LNCaP clone FGC (cell line): ENCODE measurements at places on chromosomes 4 and X.
A peak's percentile ranks its signal among the peaks of the same experiment; 100 is the strongest.

GRCh38 chr4:169765835-169766234 lies 8.1 kb upstream of the HPF1 start:
- no peak for DNase-seq

DNA sequence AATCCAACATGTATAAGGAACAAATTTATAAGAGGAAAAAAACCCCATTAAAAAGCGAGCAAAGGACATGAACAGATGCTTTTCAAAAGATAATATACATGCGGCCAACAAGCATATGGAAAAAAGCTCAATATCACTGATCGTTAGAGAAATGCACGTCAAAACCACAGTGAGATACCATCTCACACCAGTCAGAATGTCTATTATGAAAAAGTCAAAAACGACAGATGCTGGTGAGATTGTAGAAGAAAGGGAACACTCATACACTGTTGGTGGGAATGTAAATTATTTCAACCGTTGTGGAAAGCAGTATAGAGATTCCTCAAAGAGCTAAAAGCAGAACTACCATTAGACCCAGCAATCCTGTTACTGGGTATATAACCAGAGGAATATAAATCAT lies 465.4 kb downstream of the TMA16 start:
- no peak for DNase-seq

DNA sequence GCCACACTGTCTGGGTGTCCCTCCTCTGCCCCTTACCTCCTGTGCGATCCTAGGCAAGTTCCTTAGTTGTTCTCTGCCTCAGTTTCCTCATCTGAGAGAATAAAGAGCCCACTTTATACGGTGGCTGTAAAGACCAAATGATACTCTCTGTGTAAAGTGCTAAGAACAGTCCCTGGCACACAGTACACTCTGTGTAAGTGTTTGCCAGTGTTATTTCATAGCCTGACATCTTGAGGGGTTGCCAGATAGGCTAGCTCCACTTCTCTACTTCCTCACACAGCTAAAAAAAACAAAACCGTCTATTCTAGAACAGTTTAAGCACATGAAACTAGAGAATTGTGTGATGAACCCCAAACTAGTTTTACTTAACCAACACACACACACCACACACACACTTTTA lies 17.1 kb downstream of the SPON2 start:
- peak; percentile 87 for DNase-seq

DNA sequence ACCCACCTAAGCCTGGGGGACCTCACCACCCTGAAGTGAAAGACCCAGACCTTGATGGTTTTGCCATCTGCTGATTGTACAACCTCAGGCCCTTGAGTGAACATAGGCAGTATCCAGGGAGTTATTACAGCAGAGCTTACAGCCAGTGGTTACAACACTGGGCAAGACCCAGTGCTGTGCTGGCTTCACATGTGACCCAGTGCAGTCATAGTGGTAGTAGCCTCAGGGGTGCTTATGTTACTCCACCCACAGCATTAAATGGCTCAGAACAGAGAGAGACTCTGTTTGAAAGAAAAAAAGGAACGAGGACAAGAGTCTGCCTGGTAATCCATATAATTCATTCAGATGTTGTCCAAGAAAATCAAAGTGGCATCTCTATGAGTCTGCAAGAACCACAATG lies 45.2 kb upstream of the DACH2 start:
- no peak for DNase-seq

DNA sequence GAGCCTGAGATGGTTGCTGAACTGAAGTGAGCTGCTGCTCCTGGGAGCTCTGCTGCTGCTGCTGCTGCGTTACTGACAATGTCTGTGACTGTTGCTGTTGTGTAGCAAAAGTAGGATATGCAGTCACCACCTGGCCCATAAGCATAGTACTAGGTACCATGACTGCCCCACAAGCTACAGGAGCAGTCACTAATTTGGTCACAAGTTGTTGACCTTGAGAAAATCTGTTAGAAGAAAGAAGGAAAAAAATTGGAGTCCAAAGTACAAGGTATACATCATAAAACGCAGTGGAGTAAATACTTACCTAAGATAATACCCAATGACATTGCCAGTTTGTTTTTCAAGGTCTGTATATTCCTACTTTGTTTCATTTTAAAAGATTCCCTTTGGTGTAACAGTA lies 42.6 kb downstream of the TMEM165 start:
- peak; percentile 52 for DNase-seq

- no peak for DNase-seq
These were observed 73.5 kb downstream of the ANXA3 start for GRCh38 chr4:78625073-78625472.

- no peak for DNase-seq
These were observed 706.6 kb upstream of the EPHA5 start for GRCh38 chr4:66376921-66377320.

DNA sequence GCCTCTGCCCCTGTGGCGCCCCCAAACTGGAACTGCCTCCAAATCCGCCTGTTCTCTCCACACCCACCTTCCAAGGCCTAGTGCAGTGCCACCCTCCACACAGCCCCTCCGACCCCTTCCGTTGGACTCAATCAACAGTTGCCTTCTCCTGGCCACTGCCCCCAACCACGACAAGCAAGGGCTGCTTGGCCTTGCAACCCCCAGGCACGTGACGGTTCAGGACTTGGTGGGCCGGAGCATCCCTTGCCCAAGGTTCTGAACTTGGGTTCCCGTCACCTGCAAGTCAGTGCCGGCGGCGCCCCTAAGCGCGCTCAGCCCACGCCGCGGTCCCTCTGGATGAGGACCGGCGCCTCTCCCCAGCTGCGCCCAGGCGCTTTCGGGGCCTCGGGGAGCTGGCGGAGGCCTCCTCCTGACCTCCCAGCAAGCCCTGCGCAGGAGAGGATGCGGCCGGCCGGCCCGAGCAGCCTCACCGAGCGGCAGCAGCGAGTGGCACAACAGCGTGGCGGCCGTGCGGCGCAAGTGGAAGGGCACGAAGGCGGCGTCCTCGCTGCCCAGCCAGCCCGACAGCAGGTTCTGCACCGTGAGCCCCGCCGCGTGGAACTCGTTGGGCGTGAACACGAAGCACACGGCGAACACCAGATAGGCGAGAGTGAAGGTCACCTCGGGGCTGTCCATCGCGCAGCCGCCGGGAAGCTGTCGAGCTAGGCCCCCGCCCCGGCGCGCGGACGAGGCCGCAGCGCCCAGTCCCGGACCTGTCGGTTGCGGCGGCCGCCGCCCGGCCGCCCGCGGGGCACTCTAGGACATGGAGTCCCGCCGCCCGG lies 750 bp downstream of the TMEM129 start:
- no peak for DNase-seq

GRCh38 chr4:185227131-185227551 lies 17.7 kb downstream of the SNX25 start:
- no peak for DNase-seq

DNA sequence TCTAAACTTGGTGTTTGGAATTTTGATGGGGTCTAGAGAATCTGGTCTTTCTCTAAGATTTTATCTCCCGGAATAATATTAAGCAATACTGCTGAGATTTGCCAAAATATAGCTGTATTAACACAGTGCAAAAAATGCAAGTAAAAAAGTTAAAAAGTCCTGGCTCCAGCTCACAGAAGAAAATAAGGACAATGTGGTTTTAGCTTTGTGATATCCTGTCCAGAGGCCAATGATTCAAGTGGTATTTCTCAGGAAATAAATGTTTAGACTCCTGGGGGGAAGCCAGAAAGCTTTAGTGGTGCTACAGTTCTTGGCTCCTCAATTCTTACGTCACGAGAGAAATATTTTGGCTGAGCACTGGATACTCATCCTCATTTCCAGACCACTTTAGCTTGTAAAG lies 40.9 kb upstream of the IL13RA2 start:
- DNase-seq = no peak

DNA sequence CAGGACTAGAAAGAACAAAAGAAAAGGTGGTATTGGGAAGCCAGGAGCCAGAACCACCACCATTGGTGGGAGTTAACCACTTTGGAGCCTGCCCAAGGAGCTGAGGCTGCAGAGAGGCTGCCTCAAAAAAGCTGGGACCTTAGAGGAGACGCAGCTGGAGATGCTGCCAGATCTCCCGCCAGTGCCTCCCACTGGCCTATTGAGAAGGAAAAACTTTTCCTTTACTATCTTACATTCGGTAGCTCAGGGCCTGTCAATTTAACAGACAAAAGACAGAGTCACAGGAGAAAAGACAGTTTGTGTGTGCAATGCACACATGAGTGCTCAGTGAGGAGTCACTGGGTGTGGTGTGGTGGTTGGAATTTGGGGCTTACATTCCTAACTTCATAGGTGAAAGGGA lies 52.4 kb upstream of the HPSE start:
- no peak for DNase-seq
